Fibroblast of skin of scalp (primary cell): ENCODE measurements at places on chromosomes 2 and 18.
A peak's percentile ranks its signal among the peaks of the same experiment; 100 is the strongest.

GRCh38 chr2:135638825-135639224, 102.8 kb upstream of the UBXN4 start:
- no peak for DNase-seq

DNA sequence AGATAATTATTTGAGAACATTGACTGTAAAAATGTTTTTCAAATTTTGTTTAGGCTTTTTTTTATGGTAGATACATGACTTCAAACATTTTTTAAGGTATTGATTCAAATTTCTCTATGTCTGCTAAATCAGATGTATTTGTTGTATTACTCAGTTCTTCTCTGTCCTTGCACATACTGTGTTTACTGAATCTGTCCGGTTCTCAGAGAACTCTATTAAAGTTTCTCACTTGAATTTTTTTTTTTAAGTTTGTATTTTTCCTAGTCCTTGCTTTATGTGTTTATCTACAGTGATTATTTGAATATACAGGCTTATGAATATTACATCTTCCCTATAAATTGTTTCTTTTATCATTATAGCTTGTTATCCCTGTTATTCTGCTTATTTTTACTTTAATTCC, 5.3 kb downstream of the SEPTIN2 start:
- DNase-seq = no peak

- peak; percentile 51 for DNase-seq
These were observed 527.7 kb downstream of the TNS1 start for GRCh38 chr2:217475101-217475500.

DNA sequence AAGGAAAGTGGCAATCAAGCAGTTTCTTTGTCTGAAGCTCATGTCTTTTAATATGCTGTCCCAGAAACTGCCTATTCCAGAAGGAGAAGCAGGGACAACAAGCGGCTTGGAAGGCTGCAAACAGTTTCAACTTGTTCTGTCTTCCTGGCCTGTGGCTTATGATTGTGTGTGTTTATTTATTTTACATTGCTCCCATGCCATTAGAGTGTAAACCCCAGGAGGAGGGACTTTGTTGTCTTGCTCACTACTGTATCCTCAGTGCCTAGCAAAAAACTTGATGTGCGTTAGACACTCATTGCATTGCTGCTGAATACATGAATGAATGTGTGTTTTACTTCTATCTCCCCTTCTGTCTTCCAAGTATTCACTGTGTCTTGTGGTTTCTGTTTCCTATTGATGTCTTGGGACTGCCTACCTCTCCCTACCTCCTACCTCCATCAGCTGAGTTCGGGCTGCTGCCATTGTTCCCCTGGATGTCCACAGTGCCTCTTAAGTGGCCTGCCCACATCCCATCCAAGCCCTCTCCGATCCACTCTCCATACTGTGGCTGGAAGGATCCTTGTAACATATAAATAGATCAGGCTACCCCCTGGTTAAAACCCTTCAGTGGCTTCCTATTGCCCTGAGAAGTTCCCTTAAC, 261.4 kb downstream of the DYSF start:
- DNase-seq = no peak

DNA sequence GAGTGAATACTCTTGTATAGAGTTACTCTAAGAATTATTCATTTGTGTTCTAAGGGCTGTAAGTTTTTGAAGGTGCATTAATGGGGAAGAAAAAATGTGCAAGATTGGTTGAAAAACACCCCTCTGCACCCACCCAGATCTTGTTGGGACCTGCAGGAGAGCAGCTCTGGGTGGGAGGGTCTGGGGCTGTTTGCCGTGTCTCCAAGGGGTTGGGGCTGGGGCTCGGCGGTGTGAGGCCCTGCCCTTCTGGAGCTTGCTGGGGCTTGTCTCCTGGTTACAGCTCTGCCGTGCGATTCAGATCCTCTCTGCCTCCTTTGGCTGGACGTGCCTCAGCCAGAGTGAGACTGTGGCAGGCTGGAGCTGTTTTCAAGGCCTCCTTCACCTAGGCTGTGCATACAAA, 26.1 kb downstream of the IGFBP2 start:
- DNase-seq = no peak

- no peak for DNase-seq
These were observed 478.5 kb downstream of the LRP1B start for GRCh38 chr2:141652308-141652707.

DNA sequence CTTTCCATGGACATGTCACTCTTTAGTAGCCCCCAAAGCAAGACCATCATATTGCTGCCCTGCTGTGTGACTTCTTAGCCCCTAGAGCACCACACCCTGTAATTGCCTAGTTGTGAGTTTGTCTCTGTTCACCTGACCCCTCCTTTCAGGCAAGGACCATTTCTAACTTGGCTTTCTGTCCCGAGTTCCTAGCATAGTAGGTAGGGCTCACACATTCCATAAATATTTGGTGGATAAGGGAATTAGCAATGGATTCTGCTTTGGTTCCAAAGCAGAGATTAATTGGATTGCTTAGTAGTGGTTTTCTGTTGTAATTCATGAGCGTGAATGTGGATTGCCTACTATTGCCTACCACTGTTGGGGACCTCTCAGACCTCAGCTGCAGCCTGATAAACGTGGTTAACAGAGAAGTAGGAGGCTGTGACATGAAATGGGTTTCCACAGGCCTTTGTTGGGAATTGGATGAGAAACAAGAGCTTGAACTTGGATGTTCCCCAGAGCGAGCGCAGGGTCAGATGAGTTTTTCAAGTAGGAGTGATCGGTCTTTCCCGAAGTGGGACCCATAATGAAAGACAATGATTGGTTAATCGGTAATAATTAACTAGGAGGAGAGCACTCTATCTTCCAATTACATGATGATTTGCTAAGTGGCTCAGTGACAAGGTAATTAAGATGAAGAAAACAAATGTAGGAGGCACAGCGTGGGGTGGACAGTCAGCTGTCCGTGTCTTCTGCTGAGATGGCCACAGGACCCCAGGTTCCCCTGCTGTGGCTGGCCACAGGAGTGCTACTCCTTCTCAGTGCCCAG, 13.4 kb upstream of the UGT1A1 start:
- DNase-seq = no peak

- DNase-seq = peak; percentile 72
These were observed 26.5 kb upstream of the KCNS3 start for GRCh38 chr2:17851731-17852585.

DNA sequence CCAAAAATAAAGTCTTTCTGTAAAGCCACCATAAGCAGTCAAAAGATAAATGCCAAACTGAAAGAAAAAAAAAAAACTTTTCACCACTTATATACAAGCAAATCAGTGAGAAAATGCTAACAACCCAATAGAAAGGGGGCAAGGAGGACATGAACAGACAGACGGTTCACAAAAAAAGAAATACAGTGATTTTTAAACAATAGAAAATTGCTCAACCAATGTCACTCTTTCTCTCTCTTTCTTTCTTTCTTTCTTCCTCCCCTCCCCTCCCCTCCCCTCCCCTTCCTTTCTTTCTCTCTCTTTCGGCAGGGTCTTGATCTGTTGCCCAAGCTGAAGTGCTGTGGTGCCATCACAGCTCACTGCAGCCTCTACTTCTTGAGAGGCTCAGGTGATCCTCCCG, 28.8 kb upstream of the SPATA3 start:
- DNase-seq = no peak

- DNase-seq = peak; percentile 61
These were observed 632.4 kb downstream of the NYAP2 start for GRCh38 chr2:226031647-226032501.

DNA sequence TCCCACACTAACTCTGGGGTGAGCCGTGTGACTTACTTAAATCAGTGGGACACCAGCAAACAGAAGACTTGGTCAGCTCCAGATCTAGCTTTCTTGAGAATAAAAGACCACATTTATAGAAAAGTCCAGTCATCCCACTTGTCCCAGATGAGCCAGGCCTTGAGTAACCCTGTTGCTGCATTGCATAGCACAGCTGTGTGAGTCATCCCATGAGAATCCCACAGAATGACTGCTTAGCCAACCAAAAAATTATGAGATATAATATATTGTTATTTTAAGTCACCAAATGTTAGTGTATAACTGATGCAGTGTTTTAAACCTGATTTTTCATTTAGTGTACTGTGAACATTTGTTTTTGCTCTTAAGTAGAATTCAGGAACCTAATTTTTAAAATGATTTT, 94.2 kb upstream of the FSHR start:
- DNase-seq = peak; percentile 97

GRCh38 chr2:23916727-23917405, 10.1 kb downstream of the ATAD2B start:
- no peak for DNase-seq

GRCh38 chr2:66428986-66429612, 5.8 kb upstream of the MEIS1 start:
- peak; percentile 61 for DNase-seq

GRCh38 chr2:151853070-151853758, 25.0 kb upstream of the ARL5A start:
- DNase-seq = no peak

DNA sequence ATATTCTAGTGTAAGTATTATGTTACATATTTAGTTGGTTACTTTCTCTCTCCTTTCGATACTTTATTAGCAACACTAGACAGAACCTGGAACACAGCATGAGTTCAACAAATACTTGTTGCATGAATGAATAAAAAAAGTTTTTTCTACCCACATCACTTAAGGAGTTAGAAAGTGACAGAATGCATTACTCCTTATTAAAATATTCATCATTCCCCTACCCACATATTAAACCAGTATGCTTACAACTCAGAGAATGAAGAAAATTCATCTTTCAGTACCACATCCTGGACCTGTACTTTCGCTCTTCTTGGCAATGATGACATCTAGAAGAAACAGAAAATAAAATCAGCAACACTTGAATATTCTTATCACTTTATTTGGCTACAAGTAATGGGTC, 6.0 kb downstream of the SRBD1 start:
- DNase-seq = peak; percentile 62

DNA sequence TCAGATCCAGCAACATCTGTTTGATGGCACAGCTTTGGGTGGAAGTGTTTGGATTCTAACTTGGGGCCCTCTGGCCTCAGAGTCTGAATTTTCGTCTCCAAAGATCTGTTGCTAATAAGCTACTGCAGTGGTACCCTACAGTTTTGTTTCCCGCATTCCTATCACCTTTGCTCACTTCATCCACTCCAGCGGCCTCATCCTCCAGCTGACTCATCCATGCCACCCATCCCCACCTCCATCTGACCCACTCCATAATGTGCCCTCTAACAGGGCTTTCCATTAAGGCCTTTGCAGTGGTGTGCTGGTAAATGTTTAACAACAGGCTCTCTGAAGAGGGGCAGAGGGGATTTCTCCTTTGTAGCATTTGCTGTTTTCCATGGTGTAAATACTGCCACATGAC, 225.5 kb downstream of the TGIF1 start:
- peak; percentile 50 for DNase-seq

- no peak for DNase-seq
These were observed 194.5 kb upstream of the STK17B start for GRCh38 chr2:196365923-196366322.

GRCh38 chr18:13366962-13367892, 148.7 kb downstream of the LDLRAD4 start:
- DNase-seq = no peak

- DNase-seq = no peak
These were observed 264.5 kb downstream of the CNTNAP5 start for GRCh38 chr2:124289615-124290014.

GRCh38 chr2:25228848-25229278, 60.5 kb upstream of the POMC start:
- DNase-seq = peak; percentile 85

DNA sequence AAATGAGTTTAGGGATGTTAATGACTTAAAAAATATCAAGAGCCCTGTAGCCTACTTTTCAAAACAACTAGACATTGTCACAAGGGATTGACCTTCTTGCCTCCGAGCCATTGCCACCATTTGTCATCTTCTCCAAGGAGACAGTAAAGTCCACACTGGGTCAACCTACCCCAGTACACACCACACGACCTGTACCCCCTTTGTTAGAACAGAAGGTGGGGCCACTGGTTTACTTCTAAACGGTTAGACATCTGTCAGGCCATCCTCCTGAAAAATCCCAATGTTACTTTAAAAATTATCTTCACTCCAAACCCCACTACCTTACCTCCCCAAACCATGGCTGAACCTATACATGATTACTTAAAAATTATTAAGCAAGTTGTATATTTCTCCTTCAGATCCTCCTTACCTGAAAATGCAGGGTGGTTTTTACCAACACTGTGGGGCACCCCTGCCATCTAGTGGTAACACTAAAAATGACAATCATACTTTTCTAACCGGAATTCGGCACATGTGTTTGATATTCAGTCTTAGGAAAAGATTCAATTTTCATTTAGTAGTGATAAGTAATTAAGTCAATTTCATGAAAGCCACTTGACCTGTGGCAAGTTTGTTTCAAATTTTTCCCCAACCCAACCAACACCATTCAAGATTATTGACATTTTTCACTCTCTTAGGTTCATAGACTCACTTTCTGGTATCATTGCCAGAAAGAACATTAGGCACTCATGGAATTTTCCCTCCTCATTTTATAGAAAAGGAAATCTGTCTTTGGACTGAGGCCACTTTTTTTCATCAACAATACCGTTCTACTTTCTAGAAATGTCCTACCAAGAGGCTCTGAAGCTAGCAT, 265.3 kb upstream of the PKDCC start:
- DNase-seq = peak; percentile 35

GRCh38 chr2:118223992-118224894, 136.0 kb downstream of the INSIG2 start:
- peak; percentile 56 for DNase-seq

DNA sequence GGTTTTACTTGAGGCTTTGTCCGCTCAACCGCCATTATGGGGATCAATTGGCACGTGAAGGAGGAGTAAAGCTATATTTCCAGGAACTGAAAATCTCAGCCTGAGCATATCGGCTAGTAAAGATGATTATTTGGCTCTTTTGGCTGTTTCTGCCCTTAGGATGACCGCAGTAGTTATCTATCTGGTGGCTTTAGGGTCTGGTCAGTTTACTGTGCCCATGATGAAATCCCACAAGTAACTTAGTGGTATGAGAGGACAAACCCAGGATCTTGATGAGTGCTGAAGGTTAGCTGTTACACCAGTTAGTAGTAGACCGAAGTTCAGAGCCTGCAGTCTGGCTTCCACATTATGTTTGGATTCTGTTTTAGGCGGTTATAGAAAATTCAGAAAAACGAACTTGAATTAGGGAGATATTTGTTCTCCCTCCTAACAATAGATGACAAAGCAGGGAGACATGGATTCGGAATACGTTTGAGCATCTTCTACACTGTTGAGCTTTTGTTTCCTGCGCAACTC, 1.2 kb downstream of the MAT2A start:
- no peak for DNase-seq

DNA sequence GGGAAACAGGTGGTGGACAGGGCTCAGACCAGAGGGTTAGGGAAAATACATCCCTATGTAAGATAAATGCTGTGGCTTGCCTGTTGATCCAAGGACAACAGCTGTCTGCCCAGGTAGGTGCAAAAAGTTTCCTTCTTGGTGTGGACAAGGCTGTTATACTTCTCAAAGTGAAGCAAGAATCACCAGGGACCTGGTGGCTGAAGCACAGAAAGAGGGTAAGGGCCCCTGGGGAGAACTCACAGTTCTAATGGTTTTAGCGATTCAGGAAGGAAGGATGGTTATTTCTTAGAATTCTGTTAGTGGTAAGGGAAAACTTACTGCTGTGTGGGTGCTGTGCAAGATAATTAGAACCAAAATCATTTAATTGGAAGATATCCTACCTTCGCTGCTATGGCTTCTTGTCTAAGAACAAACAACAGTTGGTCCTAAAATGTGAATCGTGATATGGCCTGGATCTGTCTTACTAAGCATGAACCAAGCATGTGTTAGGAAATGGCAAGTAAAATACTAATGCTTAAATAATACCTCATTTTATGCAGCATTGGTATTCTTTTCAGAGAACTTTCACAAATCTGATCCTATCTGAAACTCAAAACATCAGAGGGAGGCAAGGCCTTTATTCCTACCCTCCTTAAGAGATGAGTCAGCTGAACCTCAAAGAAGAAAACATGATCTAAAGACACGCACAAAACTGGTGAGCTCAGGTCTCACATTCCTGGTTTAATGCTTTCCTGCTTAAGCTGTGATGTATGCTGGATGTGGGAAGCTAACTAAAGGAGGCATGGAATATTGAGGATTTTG, 159.2 kb upstream of the THUMPD2 start:
- peak; percentile 86 for DNase-seq
